HCT116 (cell line): ENCODE measurements at places on chromosomes 2 and 18.

DNA sequence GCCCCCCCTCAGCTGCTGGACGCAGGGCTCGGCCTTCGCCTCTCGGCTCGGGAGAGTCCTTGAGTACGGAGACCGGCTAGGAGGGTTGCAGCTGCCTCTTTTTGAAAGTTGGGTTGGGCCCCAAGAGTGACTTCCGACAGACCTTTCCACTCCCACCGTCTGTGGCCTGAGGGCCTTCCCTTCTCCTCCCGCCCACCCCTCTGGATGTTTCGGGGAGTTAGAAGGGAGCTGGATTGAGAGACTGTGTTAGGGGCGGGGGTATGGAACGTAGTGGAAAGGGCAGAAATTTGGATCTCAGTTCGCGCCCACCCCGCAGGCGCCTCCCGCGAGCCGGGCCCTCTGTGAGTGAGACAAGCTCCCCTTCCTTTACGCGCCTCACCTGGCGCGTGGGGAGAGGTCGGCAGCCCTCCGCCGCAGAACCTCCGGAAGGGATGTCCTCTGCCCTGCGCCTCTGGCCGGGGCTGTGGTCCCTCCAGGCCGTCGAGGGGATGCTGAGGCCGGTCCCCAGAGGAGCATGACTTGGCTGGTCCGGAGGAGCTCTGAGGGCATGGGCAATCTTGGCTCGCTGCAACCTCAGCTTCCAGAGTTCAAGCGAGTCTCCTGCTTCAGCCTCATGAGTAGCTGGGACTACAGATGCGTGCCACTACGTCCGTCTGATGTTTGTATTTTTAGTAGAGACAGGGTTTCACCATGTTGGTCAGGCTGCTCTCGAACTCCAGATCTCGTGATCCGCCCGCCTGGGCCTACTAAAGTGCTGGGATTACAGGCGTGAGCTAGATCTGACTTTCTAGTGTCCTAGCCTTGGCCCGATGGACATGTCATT, 15.9 kb downstream of the C2orf74 start:
- no peak for DNase-seq

DNA sequence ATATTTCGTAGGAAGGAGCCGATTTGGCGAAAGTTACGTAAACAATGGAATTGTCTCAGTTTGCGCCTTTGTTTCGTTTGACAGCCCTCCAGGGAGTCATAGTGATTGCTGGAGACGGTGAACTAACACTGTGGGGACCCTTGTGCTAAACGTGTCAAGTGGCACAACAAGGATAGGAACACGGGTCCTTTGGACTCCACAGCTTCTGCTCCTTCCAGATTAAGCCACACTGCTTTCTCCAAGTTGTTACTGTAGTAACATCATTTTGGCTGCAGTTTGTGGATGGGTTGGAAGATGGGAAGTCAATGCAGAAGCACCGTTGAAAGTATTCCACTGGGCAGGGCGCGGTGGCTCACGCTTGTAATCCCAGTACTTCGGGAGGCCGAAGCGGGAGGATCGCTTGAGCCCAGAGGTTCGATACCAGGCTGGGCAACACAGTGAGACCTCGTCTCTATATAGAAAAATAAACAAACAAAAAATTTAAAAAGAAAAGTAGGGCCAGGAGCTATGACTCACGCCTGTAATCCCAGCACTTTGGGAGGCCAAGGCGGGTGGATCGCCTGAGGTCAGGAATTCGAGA, 636 bp upstream of the IMMT start:
- DNase-seq: no peak

DNA sequence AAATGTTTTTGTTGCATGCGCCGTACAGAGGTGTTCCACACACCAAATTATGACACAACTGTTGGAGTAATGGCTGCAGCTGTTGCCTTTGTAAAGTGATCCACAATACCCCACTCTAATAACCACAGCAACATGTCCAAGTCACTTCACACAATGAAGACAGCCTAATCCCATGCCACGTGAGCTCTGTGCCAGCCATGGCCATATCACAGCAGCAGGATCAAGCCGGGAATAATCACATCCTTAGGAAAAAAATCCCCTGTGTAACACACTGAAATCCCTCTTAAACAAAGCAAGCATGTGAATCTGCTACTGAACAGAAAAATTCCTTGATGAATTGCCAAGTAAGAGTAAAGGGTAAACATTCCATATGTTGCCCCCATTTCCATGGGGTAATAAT, 179.5 kb upstream of the PARD3B start:
- no peak for DNase-seq

- DNase-seq: peak; percentile 73
These were observed 20.0 kb downstream of the TRIP12 start for GRCh38 chr2:229901819-229902218.

GRCh38 chr2:216017365-216017764, 4.0 kb upstream of the MREG start:
- no peak for DNase-seq

- DNase-seq: no peak
These were observed 6.5 kb downstream of the NBAS start for GRCh38 chr2:15554525-15555218.

DNA sequence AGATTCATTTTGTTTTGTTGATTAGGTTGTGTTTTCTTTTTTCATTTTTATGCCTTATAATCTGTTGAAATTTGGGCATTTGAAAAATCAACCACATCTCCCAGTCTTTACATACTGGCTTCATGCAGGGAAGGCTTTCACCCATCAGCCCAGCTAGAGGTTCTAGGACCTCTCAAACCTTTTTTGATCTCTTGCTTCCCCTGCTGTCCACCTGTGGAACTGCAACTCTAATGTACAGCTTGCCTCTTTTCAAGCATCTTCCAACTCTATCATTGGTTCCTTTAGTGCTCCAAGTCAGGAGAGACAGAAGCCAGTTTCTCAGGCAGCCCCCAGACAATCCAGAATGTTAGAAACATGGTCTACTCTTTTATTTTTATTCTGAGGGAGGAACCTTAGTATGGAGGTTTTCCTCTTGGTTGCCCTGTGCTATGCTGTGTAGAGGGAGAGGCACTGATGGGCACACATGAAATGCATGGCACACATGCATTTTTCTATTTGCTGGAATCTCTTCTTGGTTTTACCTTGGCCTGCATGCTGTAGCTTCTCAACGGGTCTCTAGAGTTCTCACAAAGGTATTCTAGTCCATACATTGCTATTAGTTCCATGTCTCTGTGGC, 107.2 kb upstream of the L3MBTL4 start:
- DNase-seq: no peak

DNA sequence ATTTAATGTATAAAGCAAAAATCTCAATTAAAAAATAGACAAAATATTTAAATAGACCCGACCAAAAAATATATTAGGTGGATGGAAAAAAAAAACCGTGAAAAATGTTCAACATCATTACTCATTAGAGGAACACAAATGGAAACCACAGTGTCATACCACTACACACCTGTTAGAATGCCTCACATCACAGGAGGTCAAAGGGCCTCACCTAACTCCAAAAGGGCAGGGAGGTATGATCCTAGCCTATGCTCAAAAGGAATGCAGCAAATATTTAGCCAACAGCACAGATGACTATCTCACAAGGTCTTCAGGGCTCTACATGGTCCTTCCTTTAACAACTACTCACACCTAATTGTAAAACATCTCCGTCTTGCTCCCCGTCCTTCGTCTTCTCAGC, 185.5 kb upstream of the SETBP1 start:
- DNase-seq: no peak

DNA sequence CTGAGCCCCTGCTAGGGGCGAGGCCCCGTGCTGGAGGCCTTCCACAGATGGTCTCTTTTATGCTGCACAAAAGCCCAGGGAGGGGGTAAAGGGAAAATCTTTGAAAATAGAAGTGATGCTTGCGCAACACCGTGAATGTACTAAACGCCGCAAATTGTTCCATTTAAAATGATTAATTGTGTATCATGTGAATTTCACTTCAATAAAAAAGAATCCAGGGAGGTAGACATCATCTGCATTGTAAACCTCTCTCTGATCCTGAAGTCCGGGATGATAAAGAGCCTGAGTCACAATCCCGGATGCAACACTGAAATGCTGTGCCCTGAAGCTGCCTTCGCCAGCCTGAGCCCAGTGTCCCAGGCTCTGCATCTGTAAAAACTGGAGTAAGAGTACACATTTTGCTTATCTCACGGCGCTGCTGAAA, 107.7 kb upstream of the PPP1CB start:
- DNase-seq: no peak

DNA sequence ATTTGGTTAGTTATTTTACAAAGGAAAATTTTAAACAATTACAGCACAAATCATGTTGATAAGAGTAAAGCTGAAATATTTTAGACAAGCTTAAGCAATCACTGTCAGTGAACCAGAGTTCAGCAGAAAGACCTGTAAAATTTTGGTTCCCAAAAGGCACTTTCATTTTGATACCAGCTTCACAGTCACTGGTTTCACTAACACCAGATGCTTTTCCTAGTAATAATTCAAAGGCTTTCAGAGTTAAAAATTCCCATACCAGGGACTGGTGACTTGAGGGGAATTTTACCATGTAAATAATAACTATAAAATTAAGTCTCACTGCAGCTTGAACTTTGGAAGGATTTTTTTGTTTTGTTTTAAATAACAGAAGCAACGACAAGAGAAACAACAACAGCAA, 102.3 kb upstream of the CD302 start:
- DNase-seq: no peak

- DNase-seq: no peak
These were observed 17.6 kb downstream of the PRKCE start for GRCh38 chr2:45669032-45669486.

DNA sequence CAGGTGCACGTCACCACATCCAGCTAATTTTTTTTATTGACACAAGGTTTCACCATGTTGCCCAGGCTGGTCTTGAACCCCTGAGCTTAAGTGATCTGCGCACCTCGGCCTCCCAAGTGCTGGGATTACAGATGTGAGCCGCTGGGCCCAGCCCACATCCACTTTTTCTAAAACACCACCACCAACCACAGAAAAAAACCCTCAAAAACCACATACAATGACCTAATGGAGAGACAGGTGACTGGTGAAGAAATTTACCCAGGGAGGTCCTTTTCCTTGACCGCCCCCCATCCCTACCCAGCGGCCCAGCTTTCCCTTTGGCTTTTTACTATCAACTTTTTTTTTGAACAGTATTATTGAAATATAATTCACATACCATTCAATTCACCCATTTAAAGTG, 47.9 kb downstream of the CACNB4 start:
- DNase-seq: no peak

GRCh38 chr2:216478151-216478550, 20.5 kb upstream of the RPL37A start:
- peak; percentile 50 for DNase-seq

- DNase-seq: no peak
These were observed 217.9 kb upstream of the PID1 start for GRCh38 chr2:229489016-229489415.

DNA sequence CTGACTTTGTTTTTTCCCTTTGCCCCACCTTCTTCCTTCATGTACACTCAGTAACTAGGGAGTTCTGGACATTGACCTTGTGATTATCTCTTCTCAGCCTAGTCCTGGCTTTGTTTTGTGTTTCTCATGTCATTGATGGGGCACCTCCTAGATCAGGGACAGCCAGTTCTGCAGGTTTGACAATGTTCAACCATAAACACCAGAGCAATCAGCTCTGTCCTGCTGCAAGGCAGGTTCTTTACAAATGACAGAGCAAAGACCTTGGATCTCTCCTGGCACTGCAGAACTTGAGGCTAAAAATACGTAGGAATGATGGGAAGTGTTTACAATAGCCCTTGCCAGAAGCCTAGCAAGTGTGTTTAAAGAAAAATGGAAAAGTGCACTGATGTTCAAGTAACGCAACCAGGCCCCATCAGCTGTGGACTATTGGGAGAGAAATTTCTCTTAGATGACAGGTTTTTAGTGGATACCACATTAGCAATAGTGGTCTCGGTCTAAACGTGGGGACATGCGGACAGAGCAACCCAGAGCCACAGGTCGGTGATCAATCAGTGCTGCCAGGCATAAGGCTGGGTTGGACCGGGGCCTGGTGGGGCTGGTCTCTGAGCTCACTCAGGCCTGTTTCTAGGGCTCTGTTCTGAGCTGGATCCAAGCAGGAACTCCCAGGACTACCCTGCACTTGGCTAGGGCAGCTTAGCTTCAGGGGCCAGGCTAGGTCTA, 76.8 kb downstream of the SOWAHC start:
- no peak for DNase-seq

GRCh38 chr2:186733414-186733813, 39.6 kb downstream of the FAM171B start:
- DNase-seq: no peak

- no peak for DNase-seq
These were observed 68.9 kb upstream of the RMDN2 start for GRCh38 chr2:37856101-37856751.

DNA sequence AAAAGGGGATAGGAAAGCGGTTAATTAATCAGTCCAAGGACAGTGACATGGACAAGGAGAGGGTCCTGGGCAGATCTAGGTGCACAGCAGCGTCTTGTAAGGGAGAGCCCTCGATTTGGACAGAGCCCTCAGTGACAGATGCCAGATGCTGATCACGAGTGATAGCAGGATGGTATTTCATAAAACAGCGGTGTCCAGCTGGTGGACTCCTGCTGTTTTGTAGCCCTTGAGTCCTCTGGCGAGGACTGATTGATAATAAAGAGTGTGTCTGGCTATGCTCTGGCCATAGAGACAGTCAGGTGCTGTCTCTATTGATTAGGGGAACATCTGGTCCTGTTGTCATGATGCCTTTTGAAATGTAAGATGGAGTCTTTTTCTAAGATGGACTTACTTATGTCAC, 180.7 kb downstream of the NCK2 start:
- DNase-seq: no peak

- no peak for DNase-seq
These were observed 29.1 kb downstream of the SLC4A3 start for GRCh38 chr2:219656526-219656925.

GRCh38 chr2:31246184-31246852, 12.4 kb downstream of the EHD3 start:
- no peak for DNase-seq

GRCh38 chr2:27076323-27076722, 2.1 kb upstream of the EMILIN1 start:
- no peak for DNase-seq

DNA sequence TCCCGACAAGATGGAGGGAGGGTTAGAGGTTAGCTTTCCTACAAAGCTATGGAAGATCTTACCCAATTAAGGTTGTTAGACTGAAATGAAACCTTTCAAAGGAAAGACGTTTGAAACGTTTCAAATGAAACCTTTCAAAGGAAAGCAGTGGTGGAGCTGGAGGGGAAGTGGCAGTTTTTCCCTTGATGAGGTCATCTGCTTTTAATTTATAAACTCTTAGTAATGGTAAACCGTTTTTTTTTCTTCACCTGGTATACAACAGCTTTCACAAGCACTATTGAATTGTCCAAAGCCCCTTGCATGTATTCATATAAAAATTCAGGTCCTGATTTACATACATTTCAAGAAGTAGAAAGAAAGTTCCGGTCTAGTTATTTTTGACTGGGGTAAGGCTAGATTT, 7.4 kb downstream of the PMAIP1 start:
- DNase-seq: no peak

GRCh38 chr2:1305342-1306013, 107.8 kb upstream of the TPO start:
- no peak for DNase-seq

GRCh38 chr2:191637182-191638078, 40.5 kb upstream of the NABP1 start:
- peak; percentile 39 for DNase-seq

- no peak for DNase-seq
These were observed 230.0 kb upstream of the PARD3B start for GRCh38 chr2:204315236-204315662.

GRCh38 chr2:177074099-177074710, 138.4 kb upstream of the HNRNPA3 start:
- no peak for DNase-seq
